ENCODE measurements at places on chromosomes 5 and 9. TPM values are rescaled to one million over a fixed set of nuclear protein-coding genes. Genes with fewer than 3 reads are reported as not detected.

The BNIP1 gene
- 15.4 TPM for total RNA-seq

The POLK gene
- 82.8 TPM for total RNA-seq

The CETN3 gene
- 10.4 TPM for total RNA-seq

The KCNV2 gene
- total RNA-seq = 1.4 TPM

The ABCA1 gene
- total RNA-seq = 76.6 TPM

The DMRTA1 gene
- 4.3 TPM for total RNA-seq

The CKMT2 gene
- 0.48 TPM for total RNA-seq

The BHMT2 gene
- total RNA-seq = 18.3 TPM

The GFPT2 gene
- 170 TPM for total RNA-seq

The GADD45G gene
- total RNA-seq = 26.5 TPM

The CAMK4 gene
- total RNA-seq = 12.0 TPM

The SPATA31A3 gene
- 2.2 TPM for total RNA-seq

The SHISAL2B gene
- not detected for total RNA-seq

The PCDHGA2 gene
- total RNA-seq = 4.6 TPM

The IFNB1 gene
- 5.8 TPM for total RNA-seq

The PCDHB15 gene
- 3.4 TPM for total RNA-seq

The ZMYND19 gene
- total RNA-seq = 14.2 TPM

The LRRTM2 gene
- total RNA-seq = 2.4 TPM

The SHLD3 gene
- 2.2 TPM for total RNA-seq

The CDH12 gene
- 3.6 TPM for total RNA-seq

The FREM1 gene
- total RNA-seq = 24.6 TPM

The TMEM232 gene
- 4.6 TPM for total RNA-seq

The PCDHA6 gene
- 3.1 TPM for total RNA-seq

The TNFSF15 gene
- 4.3 TPM for total RNA-seq

The SUSD3 gene
- not detected for total RNA-seq

The PRUNE2 gene
- total RNA-seq = 12.3 TPM

The NMRK1 gene
- 64.3 TPM for total RNA-seq

The F12 gene
- not detected for total RNA-seq

The ACOT12 gene
- total RNA-seq = 4.6 TPM

The SHOC1 gene
- total RNA-seq = 3.6 TPM

The C5orf52 gene
- not detected for total RNA-seq

The C5orf58 gene
- total RNA-seq = 1.7 TPM

The TMC1 gene
- 0.96 TPM for total RNA-seq

The OXCT1 gene
- total RNA-seq = 16.6 TPM

The GPR151 gene
- 1.2 TPM for total RNA-seq

The KCNIP1 gene
- total RNA-seq = 2.9 TPM

The PCDHB13 gene
- 1.7 TPM for total RNA-seq

The COL27A1 gene
- total RNA-seq = 12.3 TPM

The PROB1 gene
- total RNA-seq = 2.4 TPM

The SPINK5 gene
- total RNA-seq = 3.6 TPM

The EEIG1 gene
- 15.2 TPM for total RNA-seq

The HAUS6 gene
- total RNA-seq = 19.7 TPM

The INSYN2B gene
- total RNA-seq = 1.7 TPM

The OGN gene
- 567 TPM for total RNA-seq

The SQSTM1 gene
- total RNA-seq = 125 TPM

The GLRA1 gene
- not detected for total RNA-seq

The ADAMTS6 gene
- total RNA-seq = 104 TPM

The TNFSF8 gene
- 5.3 TPM for total RNA-seq

The ANKRD31 gene
- total RNA-seq = 1.2 TPM

The C9orf50 gene
- total RNA-seq = 1.2 TPM

The AGXT2 gene
- total RNA-seq = 2.2 TPM

The COL15A1 gene
- 348 TPM for total RNA-seq

The CCNJL gene
- 0.72 TPM for total RNA-seq

All from umbilical cord (tissue), 2 donors.